ENCODE measurements at places on chromosomes 1 and 21. TPM values are rescaled to one million over a fixed set of nuclear protein-coding genes. Genes with fewer than 3 reads are reported as not detected.

Gene IFFO2
- polyA plus RNA-seq: 22.6 TPM

Gene TEX35
- 0.07 TPM for polyA plus RNA-seq

Gene CRNN
- 0.43 TPM for polyA plus RNA-seq

Gene OPRD1
- polyA plus RNA-seq: 0.05 TPM

Gene LUZP1
- polyA plus RNA-seq: 5.5 TPM

Gene DMRTA2
- polyA plus RNA-seq: 1.5 TPM

Gene HUNK
- polyA plus RNA-seq: 0.21 TPM

Gene ANKRD45
- polyA plus RNA-seq: 0.71 TPM

Gene OR2T2
- under 0.01 TPM for polyA plus RNA-seq

Gene DPT
- polyA plus RNA-seq: 21.5 TPM

Gene S100A1
- 3.4 TPM for polyA plus RNA-seq

Gene PPCS
- 125 TPM for polyA plus RNA-seq

Gene SLFNL1
- polyA plus RNA-seq: 0.82 TPM

Gene KCNE1
- 0.94 TPM for polyA plus RNA-seq

Gene OR6N1
- not detected for polyA plus RNA-seq

Gene MRAP
- polyA plus RNA-seq: 0.09 TPM

Gene BTBD8
- 3.3 TPM for polyA plus RNA-seq

Gene RXFP4
- 0.18 TPM for polyA plus RNA-seq

Gene CELA2A
- 0.41 TPM for polyA plus RNA-seq

Gene BTF3L4
- polyA plus RNA-seq: 66.2 TPM

Gene INAVA
- 6.4 TPM for polyA plus RNA-seq

Gene RAB29
- 18.8 TPM for polyA plus RNA-seq
